ENCODE measurements at places on chromosomes 11 and 22.

- no peak for DNase-seq
Measured at GRCh38 chr11:548700-549603, 11.6 kb downstream of the LMNTD2 start.

DNA sequence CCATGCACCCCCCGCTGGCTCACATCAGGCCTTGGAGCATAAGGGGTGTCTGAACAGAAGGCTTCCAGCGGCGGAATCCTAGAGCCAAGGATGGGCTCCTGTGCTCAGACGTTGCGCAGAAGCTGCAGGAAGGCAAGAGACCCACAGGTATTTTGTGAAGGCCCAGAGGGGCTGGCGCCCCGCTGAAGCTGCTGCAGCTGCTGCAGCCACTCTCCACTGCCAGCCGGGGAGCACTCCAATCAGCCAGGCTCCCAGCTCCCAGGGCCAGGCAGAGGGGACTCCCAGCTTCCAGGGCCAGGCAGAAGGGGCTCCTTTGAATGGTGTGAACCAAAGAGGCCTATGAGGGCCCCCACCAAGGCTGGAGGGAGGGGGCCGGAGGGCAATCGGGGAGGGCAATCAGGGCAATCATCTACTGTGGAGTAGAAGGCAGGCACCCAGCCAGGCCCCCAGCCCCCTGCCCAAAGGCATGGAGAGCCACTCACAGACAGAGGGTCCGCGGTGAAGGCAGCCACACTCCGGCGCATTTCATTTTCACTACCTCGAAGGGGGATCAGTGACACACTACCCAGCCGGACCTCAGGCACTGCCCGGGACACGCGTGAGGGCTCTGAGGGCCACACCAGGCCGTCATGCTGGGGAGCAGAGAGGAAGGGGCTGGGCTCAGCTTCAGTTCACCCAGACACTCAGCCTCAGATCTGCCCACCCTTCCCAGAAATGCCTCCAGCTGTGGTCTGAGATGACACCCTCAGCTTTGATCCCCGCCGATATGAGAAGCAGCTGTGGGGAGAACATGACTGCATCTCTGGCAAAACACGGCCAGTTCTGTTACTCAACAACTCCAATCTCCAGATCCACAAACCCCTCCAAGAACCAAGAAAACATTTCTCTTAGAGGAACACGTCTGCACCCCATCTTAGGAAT, 11.6 kb upstream of the PDE2A start:
- DNase-seq, result no peak

GRCh38 chr11:69194396-69194795, 38.7 kb downstream of the SMIM38 start:
- DNase-seq, result no peak

DNA sequence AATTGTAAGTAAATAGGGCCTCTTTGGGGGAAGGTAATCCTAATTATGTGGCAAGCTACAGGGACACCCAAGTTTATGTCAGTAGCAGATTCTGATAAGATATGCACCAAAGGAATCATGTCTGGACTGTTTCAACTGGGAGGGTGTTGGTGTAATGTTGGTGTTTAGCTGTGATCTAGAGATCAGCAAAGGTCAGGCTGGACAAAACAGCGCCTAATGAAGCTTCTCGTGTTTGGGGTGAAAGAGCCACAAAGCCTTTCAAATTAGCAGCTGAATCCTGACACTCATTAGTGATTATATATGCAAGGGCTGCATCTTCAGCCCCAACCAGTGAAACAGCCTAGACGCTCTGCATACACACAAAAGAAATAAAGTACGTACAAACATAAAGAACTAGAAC, 106.3 kb downstream of the MPPED2 start:
- no peak for DNase-seq

- DNase-seq, result no peak
Measured at GRCh38 chr11:69009441-69010211, 3.4 kb downstream of the MRGPRF start.

- no peak for DNase-seq
Measured at GRCh38 chr11:10594407-10594806, 25.9 kb upstream of the LYVE1 start.

GRCh38 chr11:125063429-125064043, 431 bp downstream of the SLC37A2 start:
- DNase-seq, result peak; percentile 64

GRCh38 chr11:2818503-2818902, 67.1 kb downstream of the CDKN1C start:
- no peak for DNase-seq

DNA sequence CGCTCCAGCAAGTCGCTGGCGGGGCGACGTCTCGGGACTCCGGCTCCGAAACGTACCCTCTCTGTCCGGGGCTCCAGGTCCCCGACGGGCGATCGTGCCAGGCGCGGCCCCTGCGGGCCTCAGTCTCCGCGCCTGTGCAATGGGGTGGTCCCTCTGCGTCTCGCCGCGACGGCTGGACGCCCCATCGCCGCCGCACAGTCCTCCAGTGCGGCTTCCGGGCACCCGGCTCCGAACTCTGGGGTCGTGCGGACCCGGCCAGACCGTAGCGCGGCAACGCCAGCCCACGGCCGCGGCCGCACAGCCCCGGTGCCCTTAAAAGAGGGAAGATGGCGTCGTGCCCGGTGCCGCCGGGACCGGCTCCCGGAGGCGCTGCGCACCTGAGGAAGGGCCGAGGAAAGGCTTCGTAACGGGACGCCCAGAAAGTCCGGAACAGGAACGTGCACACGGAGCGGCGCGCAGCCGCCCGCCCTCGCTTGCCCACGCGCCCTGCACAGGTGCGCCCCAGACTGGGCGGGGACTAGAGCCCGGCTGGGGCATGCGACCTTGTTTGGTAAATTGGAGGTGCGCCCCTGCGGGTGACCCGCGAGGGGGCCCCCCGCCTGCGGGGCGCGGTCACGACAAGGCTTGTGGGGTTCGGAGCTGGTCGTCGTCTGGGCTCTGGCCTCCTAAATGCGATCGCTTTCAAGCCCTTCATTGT, 525 bp downstream of the BIK start:
- peak; percentile 46 for DNase-seq

- DNase-seq, result no peak
Measured at GRCh38 chr11:12213883-12214282, 103.5 kb downstream of the MICAL2 start.

Data from NB4 (cell line).